Stimulated activated CD8-positive, alpha-beta memory T cell treated with anti-CD3 and anti-CD28 coated beads, Interleukin-12 subunit alpha, Interleukin-12 subunit beta, amount 100 ng/mL, for 1 hour (primary cell): ENCODE measurements at places on chromosomes 12 and 14.

DNA sequence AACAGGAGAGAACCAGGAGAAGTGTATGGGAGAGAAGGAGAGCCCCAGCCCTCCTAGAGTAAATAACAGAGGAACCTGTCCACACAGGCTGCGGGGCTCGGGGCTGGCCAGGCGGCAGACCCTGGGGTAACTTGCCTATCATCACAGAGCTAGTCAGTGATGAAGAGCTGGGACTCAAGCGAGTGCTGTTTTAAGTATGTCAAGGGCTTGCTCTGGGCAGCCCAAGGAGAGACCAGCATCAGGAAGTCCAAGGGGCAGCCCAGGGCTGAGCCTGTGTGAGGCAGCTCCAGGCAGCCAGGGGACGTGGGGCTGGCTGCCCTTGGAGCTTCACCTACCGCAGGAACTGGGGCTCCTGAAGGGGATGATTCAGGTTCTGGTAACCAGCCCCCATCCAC lies 10.0 kb downstream of the VWF start:
- DNase-seq: no peak

DNA sequence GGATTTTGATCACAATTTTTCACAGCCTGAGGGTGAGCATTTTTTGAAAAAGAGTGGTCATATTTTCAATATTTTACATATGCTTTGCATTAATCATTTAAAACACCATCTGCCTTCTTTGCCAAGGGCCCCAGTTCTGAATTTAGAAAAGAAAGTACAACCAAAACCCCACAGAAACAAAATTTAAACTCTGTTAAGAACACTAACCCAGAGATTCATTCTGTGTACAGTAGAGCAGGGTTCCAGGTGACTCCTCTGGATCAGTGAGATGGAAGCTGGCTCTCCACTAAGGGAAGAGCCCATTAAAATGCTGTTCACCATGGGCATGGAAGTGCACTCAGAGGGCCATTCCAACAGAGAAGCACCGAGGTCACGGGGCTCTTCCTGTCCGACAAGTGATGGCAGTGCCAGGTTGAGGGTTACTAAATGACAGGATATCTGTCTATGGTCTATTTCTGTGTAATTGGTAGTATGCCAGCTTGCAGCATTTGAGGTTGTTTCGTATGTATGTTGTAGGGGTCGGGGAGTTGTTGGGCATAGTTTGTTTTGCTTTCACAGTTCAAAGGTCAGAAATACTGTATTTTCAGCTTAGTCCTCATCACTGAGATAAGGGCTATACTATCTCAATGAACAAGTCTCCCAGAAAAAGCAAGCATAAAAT lies 95.9 kb downstream of the SLC35F4 start:
- no peak for DNase-seq

DNA sequence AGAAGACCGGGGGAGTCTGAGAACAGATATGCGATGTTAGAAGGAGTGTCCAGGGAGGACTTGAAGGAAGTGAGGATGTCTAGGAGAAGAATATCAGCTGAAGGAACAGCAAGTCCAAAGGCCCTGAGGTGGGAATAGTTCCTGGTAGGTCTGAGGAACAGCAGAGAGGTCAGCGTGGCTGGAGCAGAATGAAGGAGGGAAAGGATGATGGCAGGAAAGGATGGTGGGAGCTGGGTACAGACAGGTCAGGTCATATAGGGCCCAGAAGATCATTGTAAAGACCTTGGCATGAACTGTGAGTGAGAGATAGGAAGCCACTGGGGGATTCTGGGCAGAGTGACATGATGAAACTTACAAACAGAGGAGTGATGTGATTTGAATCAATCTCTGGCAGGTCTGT lies 171.0 kb downstream of the ETV6 start:
- DNase-seq: no peak

- DNase-seq: no peak
Measured at GRCh38 chr12:93621986-93622385, 49.5 kb downstream of the SOCS2 start.

- DNase-seq: no peak
Measured at GRCh38 chr14:88188745-88189416, 134.2 kb downstream of the KCNK10 start.

DNA sequence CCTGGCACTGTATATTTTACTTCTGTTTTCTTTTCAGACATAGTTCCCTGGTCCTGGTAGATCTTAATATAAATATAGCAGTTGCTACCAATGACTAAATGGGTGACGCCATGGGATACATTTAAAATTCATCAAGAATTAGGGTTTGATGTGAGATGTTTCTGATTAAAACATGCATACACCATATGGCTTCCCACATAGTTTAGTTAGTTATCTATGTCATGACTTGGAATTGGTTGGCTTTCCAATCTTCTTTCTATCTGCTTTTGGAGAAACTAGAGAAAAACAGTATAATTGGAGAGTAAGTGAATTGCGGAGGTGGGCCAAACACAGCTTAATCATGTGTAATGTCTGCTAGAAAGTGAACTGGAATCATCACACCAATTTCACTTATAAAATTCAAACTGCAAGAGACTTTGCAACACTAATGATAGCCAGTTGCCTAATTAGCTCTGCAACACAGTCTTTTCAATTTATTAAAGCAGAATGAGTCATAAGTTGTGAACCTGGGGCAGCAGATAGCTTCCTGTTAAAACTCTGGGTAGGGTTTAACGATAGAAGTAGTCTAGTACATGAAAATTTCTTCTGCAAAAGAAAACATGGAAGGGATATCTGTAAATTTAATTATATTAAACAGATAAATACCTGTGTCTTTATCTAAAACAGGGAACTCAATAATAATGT lies 295.2 kb downstream of the SLC16A7 start:
- DNase-seq: no peak

DNA sequence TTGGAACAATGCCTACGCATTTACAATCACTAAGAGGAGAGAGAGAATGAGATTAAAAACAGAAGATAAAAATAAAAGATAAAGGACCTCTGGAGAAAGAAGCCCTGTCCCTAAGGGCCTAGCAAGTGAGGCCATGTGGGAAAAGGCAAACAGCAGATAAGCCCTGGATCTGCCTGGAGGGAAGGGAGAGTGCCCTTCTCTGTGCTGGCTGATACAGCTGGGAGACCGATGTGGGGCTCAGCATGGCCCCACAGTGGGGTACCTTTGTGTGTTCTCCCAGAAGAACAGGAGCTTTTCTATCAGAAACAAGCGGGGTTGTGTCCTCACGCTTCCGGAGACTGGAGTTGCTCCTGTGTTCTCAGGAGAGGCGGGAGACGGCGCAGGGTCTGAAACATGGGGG lies 59.9 kb downstream of the TMCC3 start:
- DNase-seq: no peak

GRCh38 chr14:104087981-104088850 lies 2.7 kb downstream of the ASPG start:
- DNase-seq: no peak
